GM06990 (cell line): ENCODE measurements at places on chromosomes 7 and 10.

GRCh38 chr10:114174695-114175188 lies 739 bp upstream of the CCDC186 start:
- DNase-seq = no peak

DNA sequence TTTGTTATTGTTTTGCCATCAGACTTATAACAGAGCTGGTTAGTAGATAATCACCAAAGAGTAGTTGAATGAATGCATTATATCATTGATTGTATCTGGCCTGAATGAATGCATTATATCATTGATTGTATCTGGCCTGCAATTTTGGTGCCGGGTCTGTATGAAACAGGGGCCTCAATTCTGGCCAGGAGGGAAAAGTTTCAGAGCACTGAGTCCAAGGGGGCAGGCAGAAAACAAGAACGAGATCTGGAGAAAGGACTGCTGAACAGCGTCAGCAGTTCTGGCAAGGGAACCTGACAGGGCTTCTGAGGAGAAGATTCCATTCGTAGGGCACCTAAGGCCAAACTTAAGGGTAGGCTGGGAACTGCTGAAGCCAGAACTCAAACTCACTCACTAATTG lies 128.0 kb downstream of the SEMA3C start:
- no peak for DNase-seq

- no peak for DNase-seq
Observed at GRCh38 chr7:81161451-81162075, 242.7 kb upstream of the SEMA3C start.

DNA sequence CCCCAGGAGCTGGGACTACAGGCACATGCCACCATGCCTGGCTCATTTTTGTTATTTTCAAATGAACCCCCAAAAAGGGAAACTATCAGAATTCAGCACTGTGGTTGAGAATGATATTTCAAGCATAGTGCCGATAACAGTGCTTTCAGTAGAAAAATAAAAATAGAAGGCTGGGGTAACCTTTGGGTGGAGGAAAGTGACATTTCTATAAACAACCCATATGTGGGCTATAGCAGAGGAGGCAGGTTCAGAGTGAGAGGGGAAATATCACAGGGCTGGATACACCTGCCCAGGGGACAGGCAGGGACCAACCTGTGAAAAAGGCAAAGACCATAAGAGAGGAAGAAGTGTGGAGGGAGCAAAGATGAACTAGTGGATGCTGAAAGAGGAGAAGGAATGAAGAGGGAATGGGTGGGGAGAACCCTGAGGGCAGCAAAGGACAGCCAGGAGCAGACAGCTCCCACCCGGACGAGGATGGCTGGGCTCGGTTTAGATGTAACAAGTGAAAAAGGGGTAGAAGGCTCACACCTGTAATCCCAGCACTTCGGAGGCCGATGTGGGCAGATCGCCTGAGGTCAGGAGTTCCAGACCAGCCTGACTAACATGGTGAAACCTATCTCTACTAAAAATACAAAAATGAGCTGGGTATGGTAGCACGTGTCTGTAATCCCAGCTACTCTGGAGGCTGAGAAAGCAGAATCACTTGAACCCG lies 56.5 kb downstream of the MAP3K8 start:
- no peak for DNase-seq

- no peak for DNase-seq
Observed at GRCh38 chr10:19077276-19077675, 28.7 kb downstream of the MALRD1 start.

- DNase-seq = no peak
Observed at GRCh38 chr10:6068422-6068821, 6.3 kb upstream of the IL2RA start.

DNA sequence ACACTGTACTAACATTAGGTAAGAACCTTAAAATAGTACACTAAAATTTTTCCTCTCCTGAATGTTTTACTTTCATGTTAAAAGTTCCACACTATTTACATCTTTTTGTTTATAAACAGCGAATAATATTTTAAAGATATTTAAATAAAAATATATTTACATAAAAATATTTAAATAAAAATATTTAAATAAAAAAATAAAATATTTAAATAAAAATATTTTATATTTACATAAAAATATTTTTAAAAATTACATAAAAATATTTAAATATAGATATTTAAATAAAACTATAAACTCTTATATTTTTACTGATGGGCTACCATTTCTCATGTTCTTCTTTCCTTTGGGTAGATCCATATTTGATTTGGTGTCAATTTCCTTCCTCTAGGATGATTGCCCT lies 619.0 kb downstream of the ANKRD7 start:
- DNase-seq = no peak

DNA sequence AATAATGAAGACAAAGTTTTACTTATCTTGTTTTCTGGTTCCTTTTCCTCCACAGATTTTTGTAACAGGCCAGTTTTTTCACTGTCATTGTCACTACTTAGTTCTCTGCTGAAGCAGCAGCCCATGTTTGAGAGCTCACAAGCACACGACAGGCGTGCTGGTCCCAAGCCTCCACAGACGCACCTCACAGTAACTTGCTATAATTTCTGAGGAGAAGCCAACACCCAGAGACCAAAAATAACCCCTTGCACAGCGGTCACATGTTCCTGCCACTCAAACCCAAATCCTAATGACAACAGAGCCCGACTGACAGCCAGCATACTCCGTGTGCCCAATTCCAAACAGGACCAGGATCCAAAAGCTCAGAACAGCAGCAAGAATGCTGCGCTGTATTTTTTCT lies 58.5 kb downstream of the LARP4B start:
- no peak for DNase-seq

DNA sequence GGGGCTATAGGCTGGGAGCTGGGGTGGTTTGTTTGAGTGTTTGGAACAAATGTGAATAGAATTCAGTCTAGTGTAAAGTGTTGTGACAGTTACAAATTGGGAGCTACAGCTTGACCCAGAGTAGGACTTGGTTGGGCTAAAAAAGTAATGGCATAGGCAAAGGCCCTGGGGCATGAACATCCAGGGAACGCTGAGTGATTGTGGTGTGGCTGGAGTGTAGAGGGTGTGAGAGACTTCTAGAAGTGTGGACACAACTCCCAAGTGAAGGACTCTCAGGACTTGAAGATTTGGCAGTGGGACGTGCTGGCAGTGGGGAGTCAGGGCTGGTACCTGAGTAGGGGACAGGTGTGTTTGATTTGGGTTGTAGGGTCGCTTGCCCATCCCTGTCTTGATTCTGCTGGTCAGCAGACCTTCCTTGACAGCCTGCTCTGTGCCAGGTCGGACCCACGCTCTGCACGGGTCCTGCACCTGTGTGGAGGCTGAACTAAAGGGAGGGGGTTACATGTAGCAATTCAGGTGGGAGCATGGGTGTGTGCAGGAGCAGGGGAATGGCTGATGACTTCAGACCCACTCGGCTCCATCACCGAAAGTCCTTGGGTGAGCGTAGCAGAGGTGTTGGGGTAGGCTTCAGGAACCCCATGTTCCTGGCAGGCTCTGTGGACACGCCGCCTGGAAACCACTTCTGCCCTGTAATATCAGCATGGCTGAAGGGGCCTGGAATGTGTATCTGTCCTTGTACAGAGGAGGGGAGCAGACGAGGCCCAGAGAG lies 43.3 kb downstream of the ZMIZ1 start:
- DNase-seq = no peak

DNA sequence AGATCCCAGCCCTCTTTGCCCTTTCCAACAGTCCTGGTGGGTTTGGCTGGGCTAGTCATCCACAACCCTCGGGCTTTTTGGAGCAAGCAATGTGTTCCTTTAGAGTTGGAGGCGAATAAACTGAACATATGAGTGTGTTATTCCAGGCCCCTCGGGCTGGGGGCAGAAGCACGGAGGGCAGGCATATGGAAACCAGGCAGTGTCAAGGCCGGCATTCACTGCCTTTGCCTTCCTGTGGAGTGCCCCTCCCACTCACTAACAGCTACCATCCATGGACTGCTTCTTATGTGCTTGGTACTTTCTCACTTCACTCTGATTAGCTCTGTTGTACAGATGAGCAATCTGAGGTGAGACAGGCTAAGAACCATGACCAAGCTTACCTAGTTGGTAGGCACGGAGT lies 53.9 kb upstream of the EFCAB10 start:
- DNase-seq = no peak

- DNase-seq = no peak
Observed at GRCh38 chr7:69399401-69399800, 198.9 kb upstream of the AUTS2 start.

GRCh38 chr7:5625938-5626337 lies 155.5 kb downstream of the RNF216 start:
- no peak for DNase-seq

DNA sequence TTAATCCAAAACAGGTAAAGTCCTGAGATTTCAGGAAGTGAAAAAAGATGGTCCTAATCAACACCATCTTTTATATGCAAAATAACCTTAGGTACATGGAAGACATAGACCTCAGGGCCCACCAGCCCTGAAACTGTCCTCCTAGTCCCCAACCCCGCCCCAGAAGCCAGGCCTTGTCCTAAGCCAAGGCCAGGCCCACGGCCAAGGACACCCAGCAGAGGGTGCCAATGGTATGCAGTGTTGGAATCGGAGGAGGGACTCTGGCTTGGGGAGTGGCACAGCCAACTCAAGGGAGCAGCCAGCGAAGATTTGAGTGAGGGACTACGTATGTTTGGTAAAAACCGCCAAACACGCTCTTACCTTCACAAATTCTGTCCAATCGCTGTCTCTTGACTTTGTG lies 96.7 kb downstream of the ZRANB1 start:
- DNase-seq = no peak

DNA sequence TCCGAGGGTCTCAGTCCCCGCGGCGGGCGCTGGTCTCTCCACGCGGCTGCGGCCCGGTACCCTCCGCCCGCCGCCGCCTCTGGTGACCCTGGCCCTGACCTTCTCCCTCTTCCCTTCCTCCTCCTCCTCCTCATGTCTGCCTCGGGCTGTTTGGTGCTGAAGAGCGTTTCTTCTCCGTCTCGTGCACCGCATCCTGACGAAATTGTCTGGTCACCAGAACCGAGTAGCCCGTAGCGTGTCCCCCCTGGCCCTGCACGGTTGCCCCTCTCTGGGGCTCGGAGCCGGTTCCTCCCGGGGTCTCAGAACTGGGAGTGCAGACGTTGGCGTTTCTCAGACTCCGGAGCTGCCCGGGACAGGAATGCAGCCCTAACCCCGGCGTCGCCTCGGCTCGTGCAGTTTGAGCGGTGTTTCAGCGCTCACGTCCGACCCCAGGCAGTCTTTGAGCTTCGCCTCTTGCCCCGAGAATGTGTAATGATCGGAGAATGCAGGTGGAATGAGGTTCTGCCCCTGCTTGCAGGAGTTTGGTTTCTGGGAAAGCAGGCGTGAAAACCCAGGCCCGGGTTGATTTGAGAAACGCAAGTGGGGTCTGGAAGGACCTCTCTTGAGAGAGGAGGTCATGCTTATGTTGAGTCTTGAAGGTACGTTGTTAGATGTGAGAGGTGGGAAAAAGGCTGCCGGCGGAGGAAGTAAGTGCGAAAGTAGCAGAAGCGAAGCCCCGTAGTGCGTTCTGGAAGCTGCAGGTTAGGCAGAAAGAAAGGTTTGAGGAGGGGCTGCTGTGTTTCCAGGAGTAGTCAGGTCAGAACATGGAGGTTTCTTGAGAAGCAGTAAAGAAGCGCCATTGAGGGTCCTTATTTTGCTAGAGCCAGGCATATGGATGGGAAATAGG lies 743 bp downstream of the RBM17 start:
- DNase-seq = peak; percentile 48
